Kidney (tissue), 22 donors: ENCODE measurements at places on chromosomes 16 and 17. TPM values are rescaled to one million over a fixed set of nuclear protein-coding genes. Genes with fewer than 3 reads are reported as not detected.
A peak's percentile ranks its signal among the peaks of the same experiment; 100 is the strongest.

The KIF2B gene
- not detected for total RNA-seq

The RNU2-1 gene
- total RNA-seq = 9,871 TPM

DNA sequence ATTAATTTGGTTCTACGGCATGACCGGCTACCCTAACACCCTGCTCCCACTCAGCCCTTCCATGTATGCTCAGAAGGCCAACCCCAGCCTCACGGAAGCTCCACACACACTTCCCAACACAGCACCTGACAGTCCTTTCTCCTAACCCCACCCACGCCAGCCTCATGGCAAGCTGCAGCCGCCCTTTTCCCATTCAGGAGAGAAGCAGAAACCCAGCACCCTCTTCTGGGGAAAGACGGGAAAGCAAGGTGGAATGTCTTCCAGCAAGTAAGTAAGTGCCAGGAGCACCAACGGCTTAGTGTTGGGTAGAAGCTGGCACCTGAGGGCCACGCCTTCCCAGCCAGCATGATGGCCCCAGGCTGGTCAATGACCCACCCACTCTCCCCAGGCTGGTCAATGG is 32.1 kb downstream of the ABR start:
- peak; percentile 83 for DNase-seq

DNA sequence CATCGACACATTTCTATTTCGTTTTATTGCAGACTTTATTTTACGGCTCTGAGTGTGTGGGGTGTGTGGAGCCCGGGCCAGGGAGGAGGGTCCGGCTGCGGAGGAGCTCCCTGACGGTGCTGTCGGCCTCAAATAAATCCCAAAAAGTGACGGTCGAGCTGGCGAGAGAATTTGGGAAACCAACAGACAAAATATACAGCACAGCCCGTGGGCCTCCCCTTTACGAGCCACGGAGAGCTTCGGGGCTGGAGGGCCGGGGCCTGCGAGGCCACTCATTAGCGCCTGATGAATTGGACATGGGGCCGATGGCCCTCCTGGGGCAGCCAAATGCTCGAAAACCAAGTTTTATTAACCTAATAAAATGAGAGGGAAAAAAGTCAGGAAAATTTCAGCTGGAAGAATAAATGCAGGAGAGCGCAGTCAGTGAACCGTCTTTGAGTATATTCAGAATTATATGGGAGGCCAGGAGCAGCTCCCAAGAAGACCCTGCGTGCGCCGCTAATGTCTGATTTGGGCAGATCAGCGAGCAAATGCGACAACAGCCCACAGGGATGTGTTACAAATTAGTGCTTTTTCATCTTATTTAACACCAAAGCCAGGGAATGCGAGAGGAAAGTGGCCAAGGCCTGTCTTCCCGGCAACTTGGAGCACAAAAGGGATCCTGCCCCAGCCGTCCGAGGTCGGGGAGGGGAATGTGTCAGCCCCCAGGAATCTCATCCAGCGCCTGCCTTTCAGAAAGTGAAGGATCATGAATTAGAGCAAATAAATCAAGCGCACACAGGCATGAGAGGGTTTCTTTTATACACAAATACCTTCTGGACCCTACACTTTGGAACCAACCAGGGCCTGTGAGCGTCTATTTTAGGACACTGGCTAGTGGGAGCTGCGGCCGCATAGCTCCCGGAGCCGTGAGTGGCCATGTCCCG is 249.1 kb downstream of the C16orf95 start:
- DNase-seq = peak; percentile 94

GRCh38 chr16:1221628-1222552 is 3.2 kb downstream of the TPSG1 start:
- DNase-seq = no peak

The PRAC1 gene
- not detected for total RNA-seq

The TPSD1 gene
- total RNA-seq = 7.9 TPM

DNA sequence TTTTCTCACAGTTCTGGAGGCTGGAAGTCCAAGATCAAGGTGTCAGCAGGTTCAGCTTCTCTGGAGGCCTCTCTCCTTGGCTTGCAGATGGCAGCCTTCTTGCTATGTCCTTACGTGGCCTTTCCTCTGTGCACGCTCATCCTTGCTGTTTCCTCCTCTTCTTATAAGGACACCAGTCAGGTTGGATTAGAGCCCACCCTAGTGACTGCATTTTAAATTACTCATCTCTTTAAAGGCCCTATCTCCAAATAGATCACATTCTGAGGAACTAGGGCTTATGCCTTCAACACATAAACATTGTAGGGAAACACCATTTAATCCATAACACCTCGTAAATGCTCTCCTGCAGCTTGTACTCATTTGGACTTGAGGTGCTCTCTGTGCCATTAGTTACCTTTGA is 36.3 kb downstream of the DHRS7C start:
- DNase-seq = no peak

DNA sequence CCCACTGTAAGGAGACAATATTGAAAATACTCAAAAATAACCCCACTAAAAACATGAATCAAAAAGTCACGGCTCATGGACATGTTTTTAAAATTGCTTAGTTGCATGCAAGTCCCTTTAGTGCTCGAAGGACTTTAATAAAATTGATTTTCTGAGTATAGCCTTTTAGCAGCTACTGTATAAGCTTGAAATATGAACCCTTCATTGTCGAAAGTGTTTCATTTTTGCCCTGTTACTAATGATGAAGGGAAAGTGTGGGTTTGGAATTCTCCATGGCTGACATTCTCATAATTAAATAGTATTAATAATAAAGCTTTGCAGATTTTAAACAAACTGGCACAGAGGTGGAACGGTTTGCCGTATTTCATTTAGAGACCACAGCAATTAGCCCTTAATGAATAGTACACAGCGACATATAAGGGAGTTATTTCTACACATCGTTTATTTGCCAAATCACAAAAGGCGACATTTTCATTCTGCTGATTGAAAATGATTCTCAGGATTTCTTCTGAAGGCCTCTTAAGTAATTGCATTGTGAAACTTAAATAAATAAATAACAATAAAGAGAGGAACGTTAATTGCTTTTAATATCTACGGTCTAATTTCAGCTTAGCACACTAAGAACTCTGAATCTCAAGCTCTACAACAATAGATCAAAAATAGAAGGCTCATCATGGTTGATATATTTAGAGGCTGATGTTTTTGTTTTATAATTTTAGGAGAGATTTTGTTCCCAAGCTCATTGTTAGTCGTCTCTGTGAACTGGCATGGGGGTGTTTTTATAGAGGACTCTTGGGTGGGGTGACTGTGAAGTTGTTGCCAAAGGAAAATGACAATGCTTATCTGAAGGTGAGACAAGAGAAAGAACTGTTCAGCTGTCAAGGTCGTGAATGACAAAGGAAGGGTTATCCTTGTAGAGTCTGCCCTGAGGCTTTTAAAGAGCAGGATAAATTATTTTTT is 60.6 kb downstream of the IRX6 start:
- DNase-seq = no peak

GRCh38 chr16:54932021-54932660 is 1.5 kb downstream of the IRX5 start:
- peak; percentile 73 for DNase-seq

GRCh38 chr17:50620858-50621257 is 13.8 kb upstream of the ABCC3 start:
- no peak for DNase-seq

The FAHD1 gene
- total RNA-seq = 36.4 TPM

DNA sequence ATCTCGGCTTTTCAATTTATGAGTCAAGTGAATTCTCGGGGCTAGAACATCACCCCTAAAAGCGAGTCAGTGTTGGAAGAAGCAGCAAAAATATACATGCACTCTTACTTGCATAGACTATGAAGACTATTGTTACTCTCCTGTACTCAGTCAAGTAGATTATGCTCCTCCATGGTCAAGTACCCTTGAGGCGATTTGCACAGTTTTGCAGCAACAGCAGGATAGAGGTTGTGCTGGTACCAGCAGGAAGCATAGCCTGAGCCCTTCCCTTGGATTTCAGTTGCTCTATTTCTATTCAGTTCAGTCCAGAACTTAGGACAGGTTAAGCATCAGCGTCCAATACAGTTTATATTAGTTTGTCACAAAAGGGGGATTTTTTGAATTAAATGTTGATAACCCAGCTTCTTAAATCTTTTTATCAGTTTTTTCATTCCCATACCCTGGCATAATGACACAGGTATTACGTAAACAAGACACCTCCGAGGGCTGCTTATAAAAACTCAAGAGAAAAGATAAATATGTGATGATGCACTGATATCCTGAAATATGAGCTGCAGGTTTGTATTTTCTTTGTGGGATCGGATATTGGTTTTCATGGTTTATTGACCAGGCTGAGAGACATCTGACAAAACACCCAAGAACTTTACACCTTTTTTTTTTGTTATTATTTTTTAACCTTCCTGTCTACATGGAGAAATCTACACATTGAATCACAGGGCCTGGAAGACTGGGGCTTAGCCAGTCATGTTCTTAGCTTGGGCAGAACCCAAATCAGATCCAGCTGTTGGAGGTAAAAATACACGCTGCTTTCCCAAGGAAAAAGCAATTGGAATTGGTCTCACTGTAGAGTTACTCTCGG is 144.1 kb downstream of the PITPNC1 start:
- DNase-seq = no peak

DNA sequence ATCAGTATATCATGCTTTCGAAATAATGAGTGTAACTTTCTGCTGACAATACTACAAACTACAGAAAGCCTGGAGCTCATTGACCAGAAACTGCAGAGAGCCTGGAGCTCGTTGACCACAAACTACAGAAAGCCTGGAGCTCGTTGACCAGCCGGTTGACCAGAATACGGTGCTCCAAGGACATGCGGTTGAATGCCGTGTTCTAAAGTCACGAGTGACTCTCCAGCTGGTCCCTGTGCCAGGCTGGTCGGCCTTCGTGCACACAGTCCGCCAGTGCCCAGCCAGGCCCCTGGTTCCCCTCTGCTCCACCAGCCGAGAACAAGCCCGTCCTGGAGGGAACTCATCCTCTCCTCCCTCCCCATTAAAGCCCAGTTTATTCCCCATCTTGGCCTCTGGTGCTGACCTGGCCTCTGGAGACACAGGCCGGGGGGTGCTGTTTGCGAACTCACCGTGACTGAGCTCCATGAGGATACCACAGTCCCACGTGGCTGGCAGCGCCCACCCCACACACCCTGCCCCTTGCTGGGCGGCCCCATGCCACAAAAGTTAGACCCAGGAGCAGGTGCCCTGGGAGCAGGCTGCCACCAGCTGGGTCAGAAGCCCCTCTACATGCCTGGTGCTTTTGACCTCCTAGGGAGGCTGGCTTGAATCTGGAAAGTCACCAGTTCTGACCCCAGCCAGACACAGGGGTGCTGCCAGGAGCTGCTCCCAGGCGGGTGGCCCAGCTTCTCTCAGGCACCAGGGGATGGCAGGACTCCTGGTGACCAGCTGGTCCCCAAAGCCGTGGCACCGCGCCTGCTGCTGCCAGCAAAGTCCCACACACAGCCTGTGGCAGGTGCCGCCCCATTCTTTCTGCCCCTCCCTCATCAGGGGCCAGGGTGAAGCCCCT is 15.5 kb upstream of the CDH15 start:
- no peak for DNase-seq

DNA sequence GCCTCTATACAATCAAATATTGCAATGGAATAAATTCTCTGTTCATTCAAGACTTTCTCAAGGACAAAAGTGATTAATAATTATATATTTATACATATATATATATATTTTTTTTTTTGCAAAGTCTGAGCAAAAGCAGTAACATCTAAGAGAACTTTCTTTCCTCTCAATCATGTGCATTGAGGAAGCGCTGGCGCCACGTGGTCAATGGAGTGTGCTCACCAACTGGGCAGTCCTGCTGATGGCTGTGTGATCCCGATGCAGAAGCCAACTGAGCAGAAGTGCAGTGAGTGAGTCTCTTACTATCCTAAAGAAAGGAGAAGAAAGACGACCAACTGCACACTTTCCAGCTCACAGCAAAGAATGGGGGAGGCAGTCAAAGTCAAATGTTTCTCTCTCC is 37.2 kb upstream of the ULK2 start:
- no peak for DNase-seq

DNA sequence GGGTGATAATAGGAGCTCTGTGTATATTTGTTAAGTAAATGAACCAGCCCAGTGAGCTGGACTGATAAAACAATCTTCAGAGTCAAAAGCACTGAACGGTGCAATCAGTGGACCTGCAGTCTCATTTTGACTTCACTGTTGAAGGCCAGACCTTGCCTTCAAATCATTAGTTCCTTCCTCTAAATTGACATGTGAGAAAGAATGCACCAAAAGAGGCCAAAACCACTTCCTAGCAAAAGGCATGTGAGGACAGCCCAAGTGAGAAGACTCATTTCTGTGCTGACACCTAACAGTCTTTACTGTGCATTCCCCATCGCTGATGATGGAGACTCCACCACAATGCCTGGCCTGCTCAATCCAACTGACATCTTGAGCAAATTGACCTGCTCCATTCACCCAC is 10.6 kb downstream of the GTF3C1 start:
- no peak for DNase-seq

GRCh38 chr17:67322042-67322787 is 44.2 kb downstream of the PSMD12 start:
- DNase-seq = no peak

GRCh38 chr17:33292201-33292980 is 704 bp downstream of the ASIC2 start:
- peak; percentile 71 for DNase-seq

DNA sequence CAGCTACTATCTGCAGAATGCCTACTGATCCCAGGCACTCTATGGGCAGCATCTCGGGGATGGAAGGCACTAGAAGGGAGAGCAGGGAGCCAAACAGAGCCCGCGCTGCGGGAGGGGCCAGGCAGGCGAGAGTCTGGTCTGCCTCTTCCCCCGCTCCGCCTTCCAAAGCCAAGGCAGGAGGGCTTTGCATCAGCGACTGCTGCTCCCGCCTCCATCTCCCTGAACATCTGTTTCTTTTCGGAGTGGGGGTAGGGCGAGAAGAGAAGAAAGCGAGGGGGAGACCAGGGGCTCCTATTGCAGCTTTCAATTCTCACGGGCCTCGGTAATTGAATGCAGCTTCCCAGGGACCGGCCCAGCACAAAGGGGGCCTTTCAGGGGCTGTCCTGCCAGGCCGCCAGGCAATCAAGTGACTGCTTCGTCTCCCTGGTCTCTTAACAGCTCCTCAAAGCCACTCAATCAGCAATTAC is 31.4 kb upstream of the CDC42EP4 start:
- peak; percentile 94 for DNase-seq

The DPEP1 gene
- 24.2 TPM for total RNA-seq

DNA sequence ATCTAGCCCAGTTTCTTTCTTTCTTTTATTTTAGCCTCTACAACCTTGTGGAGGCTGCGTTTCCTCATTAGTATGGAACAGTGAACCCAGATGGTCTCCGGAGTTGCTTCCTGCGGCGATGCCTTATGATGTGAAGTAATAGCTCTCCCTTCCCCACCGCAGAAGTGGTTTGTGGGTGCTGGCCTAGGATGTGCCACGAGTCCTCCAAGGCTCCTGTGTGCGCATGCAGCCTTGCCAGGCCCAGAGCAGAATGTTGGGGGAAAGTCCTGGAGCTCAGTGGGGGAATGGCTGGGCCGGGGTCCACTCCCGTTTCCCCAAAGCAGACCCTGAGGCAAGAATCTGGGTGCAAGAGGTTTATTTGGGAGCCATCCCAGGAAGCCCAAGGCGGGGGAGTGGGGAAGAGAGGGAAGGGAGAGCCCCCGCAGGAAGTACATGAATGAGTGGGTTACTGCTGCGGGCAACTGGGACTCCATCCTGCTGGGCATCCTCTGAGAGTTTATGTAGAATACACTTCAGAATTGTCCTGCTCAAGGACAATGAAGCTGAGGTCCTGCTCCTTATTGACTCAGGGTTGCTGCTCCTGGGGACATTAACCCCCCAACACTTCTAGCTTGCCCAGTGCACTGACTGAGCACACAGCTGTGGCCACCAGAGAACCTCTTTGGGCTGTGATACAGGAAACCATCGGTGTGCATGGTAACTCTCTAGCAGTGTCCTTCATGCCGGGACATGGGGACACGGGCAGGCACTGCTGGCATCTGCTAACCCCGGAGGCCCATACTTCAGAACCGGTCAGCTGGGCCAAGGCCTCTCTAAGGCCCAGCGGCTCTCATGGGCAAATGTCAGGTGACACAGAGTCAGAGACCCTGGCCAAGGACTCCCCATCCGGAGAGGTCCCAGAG is 3.7 kb upstream of the HCRT start:
- DNase-seq = no peak
